ENCODE measurements at places on chromosomes 2 and 18. TPM values are rescaled to one million over a fixed set of nuclear protein-coding genes. Genes with fewer than 3 reads are reported as not detected.

Gene STK11IP
- 10.8 TPM for total RNA-seq

Gene DCC
- total RNA-seq: 17.9 TPM

Gene VAMP8
- total RNA-seq: 0.74 TPM

Gene EGR4
- total RNA-seq: not detected

Gene TUBA4B
- not detected for total RNA-seq

Gene SIX3
- 0.49 TPM for total RNA-seq

Gene SERPINB10
- not detected for total RNA-seq

Gene TEX44
- total RNA-seq: not detected

Gene STARD6
- total RNA-seq: not detected

Gene IL1F10
- not detected for total RNA-seq

Gene IGFBP2
- 124 TPM for total RNA-seq

Gene GCG
- 0.49 TPM for total RNA-seq

Gene CXCR2
- total RNA-seq: 0.49 TPM

Gene GATA6
- 0.25 TPM for total RNA-seq

Gene REG3A
- total RNA-seq: not detected

Gene PPP1R7
- 27.0 TPM for total RNA-seq

Gene CFAP65
- 0.74 TPM for total RNA-seq

Gene PDE11A
- total RNA-seq: 0.49 TPM

Gene ZSWIM2
- total RNA-seq: 0.49 TPM

Gene DYSF
- total RNA-seq: 1.5 TPM

Gene DYNAP
- not detected for total RNA-seq

Gene EFR3B
- 56.1 TPM for total RNA-seq

Gene OTX1
- 3.4 TPM for total RNA-seq

Gene IL36RN
- not detected for total RNA-seq

Gene METTL5
- 29.7 TPM for total RNA-seq

Gene FLACC1
- 3.0 TPM for total RNA-seq

Gene COL4A3
- total RNA-seq: 0.49 TPM

Gene SERPINB3
- total RNA-seq: not detected

Gene PIEZO2
- total RNA-seq: 3.9 TPM

Gene SLC23A3
- total RNA-seq: not detected

Gene ST8SIA5
- 13.3 TPM for total RNA-seq

Gene PLGLB2
- total RNA-seq: 2.2 TPM

Gene ACKR3
- total RNA-seq: 7.1 TPM

Gene ODC1
- 136 TPM for total RNA-seq

Gene PARD6G
- total RNA-seq: 7.1 TPM

Gene SKA1
- 2.0 TPM for total RNA-seq

Gene DNAJC5G
- total RNA-seq: not detected

Gene TCF7L1
- 0.98 TPM for total RNA-seq

Gene TRAK2
- 41.1 TPM for total RNA-seq

Gene MC5R
- total RNA-seq: 0.25 TPM

Data from temporal lobe (tissue), 4 donors.